ENCODE measurements at places on chromosomes 5 and 9.
A peak's percentile ranks its signal among the peaks of the same experiment; 100 is the strongest.

GRCh38 chr5:153835891-153836515 is 202.7 kb downstream of the FAM114A2 start:
- DNase-seq = no peak

- DNase-seq = no peak
Observed at GRCh38 chr9:104950838-104951237, 22.9 kb upstream of the ABCA1 start.

DNA sequence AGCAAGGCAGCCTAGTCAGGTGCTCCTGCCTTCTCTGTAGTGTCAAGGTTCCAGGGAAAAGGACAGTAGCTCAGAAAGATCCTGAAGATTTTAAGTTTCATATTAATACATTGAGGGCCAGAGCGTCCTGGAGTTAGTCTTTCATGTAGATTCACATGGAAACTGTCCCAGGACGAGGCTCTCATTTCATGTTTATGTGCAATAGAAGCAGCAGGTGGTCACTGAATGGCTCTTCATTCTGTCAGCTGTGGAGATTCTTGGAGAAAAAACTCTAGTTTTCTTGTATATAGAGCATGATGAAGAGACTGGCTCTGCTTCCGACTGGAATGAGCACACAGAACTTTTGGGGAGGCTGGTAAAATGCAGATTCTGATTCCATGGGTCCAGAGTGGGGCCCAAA is 54.3 kb downstream of the MEGF10 start:
- DNase-seq = no peak

DNA sequence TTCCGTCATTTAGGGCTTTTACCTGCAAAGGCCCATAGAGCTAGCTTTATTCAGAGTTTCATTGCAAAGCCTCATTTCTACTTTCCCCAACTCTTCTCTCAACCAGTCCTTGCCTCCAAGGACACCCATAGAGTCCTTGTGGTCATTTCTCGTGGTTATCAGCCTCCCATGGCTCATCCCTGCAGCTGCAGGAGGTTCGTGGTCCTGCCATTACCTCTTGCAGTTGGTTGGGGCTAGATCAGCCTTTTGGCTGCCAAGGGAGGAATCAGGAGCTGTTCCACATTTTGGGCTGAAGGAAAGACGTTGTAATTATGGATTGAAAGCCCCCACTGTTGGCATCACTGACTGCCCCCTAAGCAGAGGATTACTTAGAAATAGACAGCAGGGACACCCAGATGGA is 231.0 kb downstream of the MAN2A1 start:
- DNase-seq = no peak

- no peak for DNase-seq
Observed at GRCh38 chr5:179901462-179901861, 6.2 kb downstream of the TBC1D9B start.

- no peak for DNase-seq
Observed at GRCh38 chr9:98359569-98359968, 104.1 kb upstream of the TBC1D2 start.

- DNase-seq = no peak
Observed at GRCh38 chr5:57858905-57859304, 376.3 kb upstream of the ACTBL2 start.

GRCh38 chr5:121399879-121400278 is 451.8 kb upstream of the FTMT start:
- DNase-seq = no peak

DNA sequence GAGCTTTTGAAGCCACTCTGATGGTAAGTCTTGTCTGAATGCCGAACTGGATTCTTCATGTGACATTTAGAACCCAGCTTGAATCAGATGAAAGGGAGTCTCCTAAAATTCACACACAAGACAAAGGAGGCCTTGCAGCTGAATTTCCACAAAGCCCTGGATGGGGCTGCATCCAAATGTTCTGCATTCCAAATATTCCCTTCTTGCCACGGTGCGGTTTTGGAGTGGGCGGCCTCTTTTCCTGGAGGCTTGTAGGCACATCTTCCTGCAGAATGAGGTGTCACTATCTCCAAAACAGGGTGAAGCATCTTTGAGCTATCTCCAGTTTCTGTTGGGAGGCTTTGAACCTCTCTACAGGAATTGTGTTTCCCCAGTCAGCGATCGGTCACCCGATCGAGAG is 342.7 kb downstream of the ARHGEF28 start:
- DNase-seq = no peak

DNA sequence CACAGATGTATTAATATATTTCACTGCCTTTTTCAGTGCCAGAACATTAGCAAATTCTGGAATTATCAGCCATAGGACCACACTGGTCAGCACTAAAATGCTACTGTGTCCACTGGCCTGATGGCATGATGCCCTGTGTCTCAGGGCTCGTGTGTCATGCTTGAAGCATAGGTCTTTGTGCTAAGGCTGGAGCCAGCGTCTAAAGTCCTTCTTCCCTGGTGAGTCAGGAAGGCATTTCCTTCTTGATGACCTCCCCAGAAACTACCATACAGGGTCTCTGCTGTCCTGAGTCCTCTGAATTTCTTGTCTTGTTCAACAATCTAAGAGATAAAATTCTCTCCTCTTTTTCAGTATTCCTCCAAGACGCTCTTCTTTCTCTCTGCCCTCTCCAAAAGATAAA is 489.9 kb downstream of the PSAT1 start:
- DNase-seq = no peak

GRCh38 chr5:132130918-132131715 is 57.5 kb downstream of the CSF2 start:
- no peak for DNase-seq

GRCh38 chr5:138668451-138669380 is 84.5 kb upstream of the CTNNA1 start:
- peak; percentile 40 for DNase-seq

GRCh38 chr5:177432839-177433657 is 6.6 kb downstream of the GRK6 start:
- no peak for DNase-seq

DNA sequence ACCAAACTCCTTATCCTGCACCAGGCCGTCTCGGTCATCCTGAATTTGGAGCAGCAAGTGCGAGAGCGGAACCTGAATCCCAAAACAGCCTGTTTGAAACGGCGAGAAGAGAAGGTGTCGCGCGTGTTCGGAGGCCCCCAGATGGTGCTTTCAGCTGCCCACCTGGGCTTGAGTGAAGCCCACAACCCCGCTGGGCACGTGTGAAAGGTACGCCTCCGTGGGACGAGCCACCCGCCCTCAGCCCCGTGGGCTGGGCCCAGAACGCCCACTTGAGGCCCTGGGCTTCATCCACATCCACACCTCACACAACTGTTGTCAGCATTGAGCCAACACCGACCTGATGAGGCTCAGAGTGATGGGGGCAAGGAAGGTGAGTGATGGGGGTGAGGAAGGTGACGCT is 72.8 kb downstream of the INSL6 start:
- no peak for DNase-seq

DNA sequence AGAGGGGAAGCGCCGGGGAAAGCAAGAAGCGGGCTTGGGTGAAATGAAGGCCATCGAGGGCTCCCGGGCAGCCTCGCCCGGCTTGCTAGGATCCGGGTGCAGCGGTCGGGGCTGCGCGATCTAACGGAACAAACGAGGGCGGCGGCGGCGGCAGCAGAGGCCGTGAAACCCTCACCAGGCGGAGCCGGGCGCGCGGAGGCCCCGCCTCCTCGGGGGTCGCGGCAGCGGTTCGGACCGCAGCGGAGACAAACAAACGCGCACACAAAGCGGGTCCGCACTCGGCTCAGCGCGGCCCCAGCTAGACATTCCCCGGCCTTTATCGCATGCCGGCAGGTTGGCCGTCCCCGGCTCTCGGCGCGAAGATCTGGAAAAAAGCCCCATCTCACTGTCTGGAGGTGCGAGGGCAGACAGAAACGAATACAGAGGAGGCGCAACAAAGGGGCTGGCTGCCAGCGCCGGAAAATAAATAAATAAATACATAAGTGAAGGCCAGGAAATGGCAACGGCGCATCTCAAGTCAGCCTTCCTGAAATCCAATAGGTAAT is 10.5 kb upstream of the TRIM36 start:
- DNase-seq = peak; percentile 38

DNA sequence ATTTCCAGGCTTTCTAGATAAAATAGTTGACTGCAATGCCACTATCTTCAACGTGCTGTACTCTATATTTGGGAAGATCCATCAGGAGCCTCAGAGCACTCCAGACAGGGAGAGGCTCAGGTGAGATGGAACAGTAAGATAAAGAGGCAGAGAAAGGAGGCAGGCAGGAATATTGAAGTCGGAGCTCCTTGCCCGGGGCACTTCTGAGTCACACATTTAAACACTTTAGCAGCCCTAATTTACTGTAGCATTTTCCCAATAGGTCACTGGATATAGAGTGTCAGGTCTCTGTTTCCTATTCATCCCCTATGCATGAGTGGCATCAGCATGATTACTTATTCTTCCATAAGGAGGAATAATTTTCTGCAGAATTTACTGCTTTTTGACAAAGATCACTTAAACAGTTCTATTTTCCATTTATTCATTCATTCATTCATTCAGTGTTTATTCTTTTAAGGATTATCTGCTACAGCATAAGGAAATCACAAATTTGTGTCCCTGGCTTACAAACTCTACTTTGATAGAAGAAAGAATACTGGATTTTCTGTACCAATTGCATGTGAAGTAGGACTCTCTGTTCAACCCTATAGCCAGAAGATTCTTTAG is 170.7 kb downstream of the MAPKAP1 start:
- no peak for DNase-seq

GRCh38 chr5:123610665-123611405 is 98.9 kb downstream of the CSNK1G3 start:
- peak; percentile 55 for DNase-seq

GRCh38 chr5:164353155-164353554 is 847.7 kb downstream of the MAT2B start:
- DNase-seq = no peak

DNA sequence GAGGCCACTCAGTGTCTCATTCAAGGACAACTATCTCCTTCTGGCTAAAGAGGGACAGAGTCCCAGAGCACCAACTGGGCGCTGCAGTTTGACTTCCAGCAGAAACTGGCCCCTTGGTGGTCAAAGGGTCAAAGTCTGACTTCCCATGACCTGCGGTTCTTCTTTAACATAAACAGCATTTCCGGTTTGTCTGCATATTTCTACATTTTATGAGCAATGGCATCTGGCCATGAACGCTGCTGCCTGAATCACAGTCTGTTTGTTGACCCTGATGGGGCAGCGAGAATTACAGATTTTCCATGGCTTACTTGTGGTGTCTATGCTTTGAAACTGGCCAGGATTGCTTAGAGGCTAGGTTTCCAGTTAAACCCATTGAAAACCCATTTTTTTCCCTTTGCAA is 1.3 kb downstream of the TNFSF15 start:
- DNase-seq = peak; percentile 45

DNA sequence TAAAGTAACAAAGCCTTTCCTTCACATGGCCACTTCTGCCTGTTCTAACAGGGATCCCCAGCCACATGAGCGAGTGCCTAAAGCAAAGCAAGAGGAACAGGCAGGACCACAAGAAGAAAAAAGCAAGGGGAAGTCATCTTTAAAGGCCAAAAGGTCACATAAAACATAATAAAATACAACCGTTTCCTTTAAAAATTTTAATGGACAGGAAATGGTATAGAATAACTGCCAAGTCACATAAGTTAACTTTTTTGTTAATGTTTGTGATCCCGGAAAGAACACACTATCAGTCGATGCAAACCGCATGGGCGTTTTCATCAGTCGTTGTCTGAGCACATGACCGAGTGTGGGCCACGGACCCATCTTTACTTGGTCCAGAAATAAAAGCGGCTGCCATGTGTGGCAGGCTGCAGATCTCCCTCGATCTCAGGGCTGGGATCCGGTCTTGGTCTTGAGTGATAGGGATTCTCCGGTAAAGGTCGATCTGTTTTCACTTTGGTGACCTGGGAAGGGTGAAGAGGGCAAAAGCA is 15.6 kb downstream of the NDUFA8 start:
- DNase-seq = no peak

GRCh38 chr9:12784461-12785259 is 9.8 kb downstream of the LURAP1L start:
- peak; percentile 77 for DNase-seq

All from Calu3 (cell line).